SK-N-MC (cell line): ENCODE measurements at places on chromosomes 6 and 20.

DNA sequence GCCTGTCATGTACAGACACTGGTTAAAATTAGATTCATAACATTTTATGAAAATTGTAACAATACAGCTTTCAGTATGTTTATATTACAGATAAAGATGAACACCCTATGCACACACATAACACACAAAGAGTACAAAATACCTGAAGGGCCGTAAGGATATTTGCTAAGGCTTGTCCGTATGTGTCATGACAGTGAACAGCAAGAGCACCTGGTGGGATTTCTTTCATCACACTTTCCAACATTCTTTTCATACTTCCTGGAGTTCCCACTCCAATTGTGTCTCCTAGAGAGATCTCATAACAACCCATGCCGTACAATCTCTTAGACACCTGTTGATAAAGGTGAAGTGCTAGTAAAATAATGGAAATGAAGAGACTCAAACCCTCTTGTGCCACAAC, 83.7 kb downstream of the HMGCLL1 start:
- DNase-seq, result no peak

GRCh38 chr6:24272553-24272952, 85.3 kb downstream of the DCDC2 start:
- no peak for DNase-seq

- DNase-seq, result no peak
Observed at GRCh38 chr6:33143113-33143770, 49.0 kb downstream of the COL11A2 start.

DNA sequence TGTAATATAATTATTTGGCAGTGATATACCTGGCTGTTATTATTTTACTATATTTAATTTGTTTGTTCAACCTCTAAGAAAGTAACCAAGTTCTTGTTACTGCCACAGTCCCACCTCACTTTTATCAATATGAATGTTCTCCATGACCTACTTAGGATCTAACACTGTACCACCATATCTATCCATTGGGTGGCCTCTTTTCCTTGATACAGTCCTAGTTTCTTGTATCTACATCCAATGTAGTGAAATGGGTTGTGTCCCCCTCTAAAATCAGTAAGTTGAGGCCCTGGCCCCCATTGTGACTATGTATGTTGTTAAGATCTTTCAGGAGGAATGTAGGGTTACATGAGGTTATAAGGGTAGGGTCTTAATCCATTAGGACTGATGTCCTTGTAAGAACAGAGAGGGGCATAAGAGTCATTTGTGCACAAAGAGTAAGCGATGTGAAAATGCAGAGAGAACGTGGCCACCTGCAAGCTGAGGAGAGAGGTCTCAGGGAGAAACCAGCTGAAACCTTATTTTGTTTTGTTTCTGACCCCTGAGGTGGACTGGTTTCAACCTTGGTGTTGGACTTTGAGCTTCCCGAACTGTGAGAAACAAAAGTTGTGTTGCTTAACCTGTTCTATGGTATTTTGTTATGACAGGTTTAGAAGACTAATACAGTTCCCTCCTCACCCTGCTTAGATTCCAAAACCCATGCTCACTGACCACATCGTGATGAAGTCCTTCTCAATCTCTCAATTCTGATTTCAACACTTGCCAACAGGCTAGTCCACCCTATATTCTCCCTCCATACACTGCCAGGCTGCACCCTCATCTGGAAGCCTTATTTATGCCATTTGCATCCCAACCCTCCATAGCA, 387.3 kb upstream of the EPHA7 start:
- no peak for DNase-seq

GRCh38 chr20:8060977-8061376, 41.4 kb upstream of the TMX4 start:
- DNase-seq, result no peak

GRCh38 chr20:63836458-63837344, 5.6 kb upstream of the ZBTB46 start:
- DNase-seq, result no peak

- no peak for DNase-seq
Observed at GRCh38 chr6:153957394-153957793, 81.6 kb upstream of the OPRM1 start.

DNA sequence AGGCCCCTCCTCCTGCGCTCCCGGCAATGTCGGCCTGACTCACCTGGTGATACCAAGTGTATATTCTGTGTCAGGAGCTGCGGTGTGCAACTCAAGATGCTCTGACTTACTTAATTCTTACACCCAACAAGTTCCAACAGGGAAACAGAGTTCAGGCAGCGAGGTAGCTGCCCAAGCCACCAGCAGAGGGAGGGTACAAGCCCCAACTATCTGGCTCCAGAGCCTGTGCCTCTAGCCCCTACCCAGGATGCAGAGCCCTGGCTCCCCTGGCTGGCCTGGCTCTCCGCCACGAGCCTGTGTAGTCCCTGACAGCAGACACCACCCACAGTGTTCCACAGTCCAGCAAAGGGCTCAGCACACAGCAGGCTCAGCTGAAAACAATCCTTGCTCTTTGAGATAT, 34.9 kb downstream of the C20orf203 start:
- no peak for DNase-seq

DNA sequence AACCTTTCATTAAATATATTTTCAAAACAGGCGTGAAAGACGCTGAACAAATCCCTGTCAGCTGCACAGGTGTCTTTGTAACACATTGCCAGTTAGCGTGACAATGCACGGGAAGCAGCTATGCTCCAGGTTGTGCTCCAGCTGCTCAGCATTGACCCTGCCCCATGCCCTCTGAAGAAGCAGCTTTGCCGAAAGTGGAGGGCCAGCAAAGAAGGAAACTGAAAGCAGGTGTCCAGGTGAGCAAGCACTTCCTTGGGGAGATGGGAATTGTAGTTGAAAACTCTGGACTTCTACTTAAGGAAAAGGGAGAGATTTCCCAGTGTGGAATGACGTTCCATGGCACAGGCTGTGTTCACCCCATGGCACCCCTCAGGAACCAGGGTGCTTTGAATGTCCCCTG, 125.7 kb downstream of the TTLL2 start:
- DNase-seq, result no peak

- DNase-seq, result no peak
Observed at GRCh38 chr6:166540631-166541331, 45.7 kb downstream of the RAMACL start.

DNA sequence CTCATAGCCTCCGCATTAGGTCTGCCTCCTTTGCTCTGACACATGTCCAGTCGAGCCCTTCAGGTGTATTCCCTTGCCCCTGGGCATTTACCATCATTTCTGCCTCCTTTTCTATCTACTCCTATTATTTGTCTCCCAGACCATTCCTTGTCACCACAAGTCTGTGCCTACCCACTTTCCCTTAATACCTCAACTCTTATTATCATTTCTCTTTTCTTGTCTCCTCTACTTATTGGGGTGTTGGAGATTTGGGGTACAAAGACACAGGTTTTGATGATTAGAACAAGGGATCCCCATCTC, 1.4 kb downstream of the SYNGAP1 start:
- no peak for DNase-seq

GRCh38 chr20:24488800-24489175, 19.4 kb downstream of the SYNDIG1 start:
- DNase-seq, result no peak

DNA sequence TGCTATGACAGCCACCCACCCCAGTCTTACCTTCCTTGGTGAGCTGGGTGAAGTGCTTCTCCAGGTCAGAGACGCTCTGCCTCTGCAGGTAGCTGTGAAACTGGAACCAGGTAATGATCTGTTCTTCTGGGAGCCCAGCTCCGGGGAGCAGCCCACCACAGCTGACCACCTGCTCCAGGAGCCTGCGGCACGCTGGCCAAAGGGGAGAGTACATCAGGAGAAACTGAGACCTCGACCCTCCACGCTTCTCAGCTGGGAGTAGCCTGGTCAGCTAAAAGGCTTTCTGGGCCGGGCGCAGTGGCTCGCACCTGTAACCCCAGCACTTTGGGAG, 82.8 kb downstream of the PTPN1 start:
- DNase-seq, result no peak

DNA sequence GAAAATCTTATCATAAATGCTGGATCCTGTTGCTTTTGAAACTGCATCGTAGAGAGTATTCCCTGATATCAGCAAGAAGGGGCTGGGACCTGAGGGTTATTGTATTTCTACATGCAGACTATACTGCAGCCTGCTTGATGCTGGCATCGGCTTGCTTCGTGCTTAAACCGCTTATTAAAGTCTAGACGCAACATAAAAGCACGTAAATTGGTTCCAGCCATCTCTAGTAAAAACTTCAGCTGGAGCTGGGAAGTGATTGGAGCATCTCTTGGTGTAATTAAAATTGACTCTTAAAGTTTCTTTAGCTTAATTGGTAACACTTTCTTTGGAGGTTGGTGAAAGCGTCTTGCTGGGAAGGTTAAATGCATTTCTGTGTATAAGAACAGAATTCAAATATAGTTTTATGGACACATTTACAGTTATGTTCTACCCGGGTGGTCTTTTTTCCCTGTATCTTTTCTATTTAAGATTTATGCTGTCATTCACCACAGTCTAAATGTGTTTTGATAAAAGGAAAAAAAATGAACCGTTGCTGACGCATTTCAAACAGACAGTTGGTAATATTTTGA, 139.0 kb upstream of the JAG1 start:
- no peak for DNase-seq

DNA sequence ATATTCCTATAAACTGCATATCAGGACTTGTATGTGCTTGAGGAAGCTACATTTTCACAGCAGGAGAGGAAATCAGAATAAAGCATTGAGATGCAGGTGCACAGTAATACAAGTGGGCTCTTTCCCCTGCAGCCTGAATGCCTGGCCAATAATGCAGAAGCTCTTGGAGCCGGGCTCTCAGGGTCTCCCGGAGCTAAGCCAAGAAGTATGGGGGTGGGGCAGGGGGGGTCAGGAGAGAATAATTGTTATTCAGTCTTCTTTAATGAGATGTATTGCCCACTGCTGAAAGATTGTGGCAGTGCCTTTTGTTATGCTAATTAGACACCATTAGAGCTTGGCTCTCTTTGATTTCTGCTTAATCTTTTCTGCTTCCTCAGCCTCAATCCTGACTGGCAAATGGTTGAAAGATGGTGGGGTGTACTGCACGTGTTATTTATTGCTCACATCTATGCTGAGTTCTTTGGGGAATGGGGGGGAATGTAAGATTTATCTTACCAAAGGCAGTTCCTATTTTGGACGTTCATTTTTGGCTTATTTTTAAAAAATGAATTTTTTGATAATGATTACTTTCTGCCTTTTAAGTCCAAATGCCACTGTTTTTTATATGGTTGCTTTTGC, 407.6 kb upstream of the SOX4 start:
- DNase-seq, result no peak

DNA sequence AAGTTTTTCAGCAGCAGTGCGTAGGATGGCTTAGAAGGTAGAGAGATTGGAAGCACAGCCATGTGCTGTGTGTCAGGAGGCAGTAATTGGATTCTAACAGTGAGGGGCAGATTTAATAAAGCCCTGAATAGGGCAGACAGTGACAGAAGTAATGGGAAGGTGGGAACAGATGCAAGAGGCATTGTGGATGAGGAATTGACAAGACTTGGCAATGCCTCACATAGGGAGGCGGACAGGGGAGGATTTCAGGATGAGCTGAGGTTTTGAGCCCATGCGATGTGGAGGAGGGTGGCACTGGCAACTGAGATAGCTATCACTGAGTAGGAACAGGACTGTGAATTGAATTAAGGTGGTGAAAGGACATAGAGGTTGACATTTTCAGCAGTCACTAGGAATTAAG, 262.2 kb upstream of the FLRT3 start:
- no peak for DNase-seq

DNA sequence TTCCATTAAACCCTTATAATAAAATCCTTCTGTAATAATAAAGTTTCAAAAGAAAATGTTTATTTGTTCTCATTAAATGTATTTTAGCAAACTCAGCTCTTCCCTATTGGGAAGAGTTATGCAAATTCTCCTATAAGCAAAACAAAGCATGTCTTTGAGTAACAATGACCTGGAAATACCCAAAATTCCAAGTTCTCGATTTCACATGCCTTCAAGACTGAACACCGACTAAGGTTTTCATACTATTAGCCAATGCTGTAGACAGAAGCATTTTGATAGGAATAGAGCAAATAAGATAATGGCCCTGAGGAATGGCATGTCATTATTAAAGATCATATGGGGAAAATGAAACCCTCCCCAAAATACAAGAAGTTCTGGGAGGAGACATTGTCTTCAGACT, 3.8 kb downstream of the IL17A start:
- no peak for DNase-seq

DNA sequence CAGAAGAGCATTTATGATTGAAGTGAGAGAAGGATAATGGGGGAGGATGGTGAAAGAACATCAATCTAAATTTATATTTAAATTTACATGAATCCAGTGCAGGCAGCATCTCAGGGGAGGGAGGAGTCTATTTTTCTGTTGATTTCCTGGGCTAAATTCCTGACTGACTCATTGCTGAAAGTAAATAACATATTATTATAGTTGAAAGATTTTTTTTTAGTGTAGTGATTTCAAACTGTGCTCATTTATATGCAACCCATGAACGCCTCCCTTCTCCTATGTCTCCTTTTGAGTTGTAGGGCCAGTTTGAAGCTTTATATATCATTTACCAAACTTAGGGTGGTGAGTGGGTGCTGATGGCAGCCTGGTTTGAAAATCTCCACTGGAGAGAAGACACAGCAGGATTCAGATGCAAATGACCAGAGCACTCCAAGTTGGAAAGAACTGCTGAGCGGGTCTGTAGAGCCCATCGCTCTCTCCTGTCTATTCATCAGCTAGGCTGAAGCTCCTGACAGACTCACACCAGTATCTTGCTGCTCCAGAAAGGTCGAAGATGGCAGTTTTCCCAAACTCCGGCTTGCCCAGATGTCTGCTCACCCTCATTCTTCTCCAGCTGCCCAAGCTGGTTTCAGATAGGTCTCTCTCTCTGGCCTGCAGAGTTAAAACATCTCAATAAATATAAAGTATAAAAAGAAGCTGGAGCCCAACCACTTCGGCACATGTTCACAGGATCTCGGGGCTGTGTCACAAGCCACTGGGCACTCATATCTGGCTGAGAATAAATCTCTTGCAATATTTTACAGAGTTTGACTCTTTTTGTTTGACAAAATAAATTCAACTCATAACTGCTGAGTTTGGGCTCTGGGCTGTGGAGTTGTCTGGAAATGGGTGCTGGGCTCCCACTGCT, 18.3 kb downstream of the BTN2A1 start:
- no peak for DNase-seq

DNA sequence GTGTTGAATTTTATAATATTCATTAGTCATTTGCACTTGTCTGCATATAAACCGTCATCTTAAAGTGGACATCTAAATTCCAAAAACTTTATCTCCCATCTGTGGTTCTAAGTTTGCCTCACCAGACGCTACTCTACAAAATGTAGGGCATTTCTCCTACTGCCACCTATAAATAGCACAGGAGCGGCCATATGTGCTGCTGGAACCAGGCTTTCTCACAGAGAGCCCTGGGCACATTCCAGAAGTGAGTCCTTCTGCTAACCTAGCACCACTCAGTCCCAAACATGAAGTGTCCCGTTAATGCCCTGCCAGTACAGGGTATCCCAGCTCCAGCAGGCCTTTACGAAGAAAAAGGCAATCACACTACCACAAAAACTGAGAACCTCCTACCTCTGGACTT, 153.7 kb downstream of the TMEM242 start:
- DNase-seq, result no peak
